Glutamatergic neuron (in vitro differentiated cells): ENCODE measurements at places on chromosomes 6 and 20.

GRCh38 chr20:44092551-44093248, 94.3 kb downstream of the JPH2 start:
- H3K27me3 ChIP-seq, result peaks cover 6% of the 10 kb centered on the region
- DNase-seq, result no peak
- H3K4me1 ChIP-seq, result peaks cover 3% of the 10 kb centered on the region
- H3K4me3 ChIP-seq, result no peak overlapping the region

- DNase-seq, result no peak
- H3K4me3 ChIP-seq, result no peak overlapping the region
- no peaks in the 10 kb centered on the region for H3K27me3 ChIP-seq
- peaks cover 3% of the 10 kb centered on the region for H3K36me3 ChIP-seq
Observed at GRCh38 chr20:8183526-8183925, 51.5 kb downstream of the PLCB1 start.

DNA sequence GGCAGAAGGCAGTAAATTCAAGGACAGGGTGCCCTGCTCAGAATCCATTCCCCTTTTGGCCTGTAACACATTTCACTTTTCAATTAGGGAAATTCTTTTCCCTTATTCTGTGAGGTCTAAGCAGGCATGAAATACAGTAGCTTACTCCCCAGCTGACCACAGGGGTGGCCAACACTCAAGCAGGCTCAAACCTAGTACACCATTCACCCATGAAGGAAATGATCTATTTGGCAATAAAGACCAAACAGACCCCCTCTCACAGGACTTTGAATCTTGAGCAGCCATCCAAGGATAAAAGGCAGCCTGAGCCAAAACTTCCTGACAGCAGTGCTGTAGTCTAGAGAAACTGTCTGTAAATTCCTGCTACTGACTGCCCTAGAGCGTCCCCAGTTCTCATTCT, 17.7 kb downstream of the PDSS2 start:
- peaks cover 4% of the 10 kb centered on the region for H3K36me3 ChIP-seq
- H3K4me1 ChIP-seq, result no peaks in the 10 kb centered on the region

DNA sequence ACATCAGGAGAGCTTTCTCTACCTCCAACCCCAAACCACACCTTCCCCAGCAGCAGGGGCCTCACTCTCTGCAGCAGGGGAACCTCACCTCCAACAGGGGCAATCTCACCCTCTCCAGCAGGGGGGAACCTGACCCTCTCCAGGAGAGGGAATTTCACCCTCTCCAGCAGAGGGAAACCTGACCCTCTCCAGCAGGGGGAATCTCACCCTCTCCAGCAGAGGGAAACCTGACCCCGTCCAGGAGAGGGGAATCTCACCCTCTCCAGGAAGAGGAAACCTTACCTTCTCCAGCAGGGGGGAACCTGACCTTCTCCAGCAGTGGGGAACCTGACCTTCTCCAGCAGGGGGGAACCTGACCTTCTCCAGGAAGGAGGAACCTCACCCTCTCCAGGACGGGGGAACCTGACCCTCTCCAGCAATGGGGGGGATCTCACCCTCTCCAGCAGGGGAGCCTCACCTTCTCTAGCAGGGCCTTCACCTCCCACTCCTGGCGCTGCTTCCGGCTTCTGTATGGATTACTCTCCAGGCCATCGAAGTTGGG, 3.1 kb downstream of the B3GALT4 start:
- peak; percentile 48 for DNase-seq
- peaks cover 9% of the 10 kb centered on the region for H3K27me3 ChIP-seq
- no peaks in the 10 kb centered on the region for H3K36me3 ChIP-seq
- H3K4me3 ChIP-seq, result peak overlapping the region; percentile 67
- H3K27ac ChIP-seq, result no peak overlapping the region

- H3K36me3 ChIP-seq, result no peaks in the 10 kb centered on the region
- no peaks in the 10 kb centered on the region for H3K27me3 ChIP-seq
- no peak for DNase-seq
Observed at GRCh38 chr6:144756469-144756868, 471.3 kb downstream of the UTRN start.

GRCh38 chr6:150076196-150076893, 7.4 kb upstream of the ULBP3 start:
- DNase-seq, result no peak
- no peak overlapping the region for H3K4me3 ChIP-seq
- H3K27me3 ChIP-seq, result peaks cover 2% of the 10 kb centered on the region

GRCh38 chr6:158977382-158977781, 22.6 kb downstream of the RSPH3 start:
- H3K4me1 ChIP-seq, result no peaks in the 10 kb centered on the region
- H3K36me3 ChIP-seq, result peaks cover 7% of the 10 kb centered on the region
- no peak overlapping the region for H3K4me3 ChIP-seq
- DNase-seq, result no peak

DNA sequence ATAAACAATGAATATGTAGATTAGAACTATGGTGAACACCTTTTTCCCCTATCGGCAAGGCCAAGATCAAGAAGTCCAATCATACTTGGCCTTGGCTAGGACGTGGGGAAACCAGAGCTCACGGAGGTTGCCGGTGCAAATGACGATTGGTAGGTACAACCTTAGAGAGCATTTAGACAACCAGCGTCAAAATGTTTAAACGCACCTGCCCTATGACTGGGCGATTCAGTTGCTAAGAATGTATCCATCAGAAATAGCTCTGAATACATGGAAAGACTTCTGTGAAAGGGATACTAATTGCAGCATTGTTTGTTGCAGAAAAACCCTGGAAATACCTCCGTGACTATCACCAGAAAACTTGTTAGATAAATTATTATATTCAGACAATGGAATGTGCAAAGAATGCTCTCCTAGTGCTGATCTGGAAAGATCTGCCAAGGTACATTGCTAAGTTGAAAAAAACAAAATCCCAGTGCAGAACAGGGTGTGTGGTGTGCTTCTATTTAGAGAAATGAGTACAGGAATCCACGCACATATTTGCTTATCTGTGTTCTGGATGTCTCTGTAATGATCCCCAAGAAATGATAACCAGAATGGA, 48.0 kb upstream of the PTPN1 start:
- no peak overlapping the region for H3K27ac ChIP-seq
- DNase-seq, result no peak
- H3K27me3 ChIP-seq, result peaks cover 2% of the 10 kb centered on the region
- H3K4me1 ChIP-seq, result no peaks in the 10 kb centered on the region

GRCh38 chr6:1868561-1869261, 259.0 kb downstream of the FOXC1 start:
- H3K27me3 ChIP-seq, result peaks cover 14% of the 10 kb centered on the region
- no peak overlapping the region for H3K27ac ChIP-seq
- H3K4me1 ChIP-seq, result peaks cover 68% of the 10 kb centered on the region
- no peak for DNase-seq
- no peak overlapping the region for H3K4me3 ChIP-seq

DNA sequence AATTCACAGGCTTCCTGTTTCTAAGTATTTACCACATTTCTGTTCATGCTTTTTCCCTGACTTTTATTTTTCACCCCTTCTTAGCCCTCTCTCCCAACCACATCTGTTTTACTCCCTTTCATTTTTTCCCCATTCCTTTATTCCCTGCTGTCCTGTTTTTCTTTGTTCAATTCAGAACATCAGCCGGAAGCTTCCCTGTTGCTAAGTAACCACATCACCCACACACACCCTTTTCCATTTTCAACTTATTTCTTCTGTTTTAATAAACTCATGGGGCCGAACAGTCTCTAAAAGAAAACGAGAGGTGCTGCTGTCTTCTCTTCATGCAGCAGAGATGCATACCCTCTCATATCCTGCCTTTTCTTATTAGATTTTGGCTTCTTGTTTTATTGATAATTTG, 53.5 kb upstream of the CEP85L start:
- no peak for DNase-seq
- H3K36me3 ChIP-seq, result no peaks in the 10 kb centered on the region
- H3K27me3 ChIP-seq, result peaks cover 3% of the 10 kb centered on the region
- H3K27ac ChIP-seq, result peak overlapping the region; percentile 59

GRCh38 chr6:43192911-43193310, 10.9 kb downstream of the CUL9 start:
- no peak overlapping the region for H3K4me3 ChIP-seq
- H3K27ac ChIP-seq, result peak overlapping the region; percentile 53
- no peaks in the 10 kb centered on the region for H3K36me3 ChIP-seq
- no peak for DNase-seq

GRCh38 chr20:21360705-21361104, 36.6 kb downstream of the NKX2-4 start:
- H3K4me3 ChIP-seq, result no peak overlapping the region
- H3K4me1 ChIP-seq, result no peaks in the 10 kb centered on the region
- no peak for DNase-seq
- peaks cover 2% of the 10 kb centered on the region for H3K27me3 ChIP-seq

GRCh38 chr6:139334806-139335446, 39.5 kb downstream of the CITED2 start:
- no peak for DNase-seq
- no peak overlapping the region for H3K27ac ChIP-seq
- no peaks in the 10 kb centered on the region for H3K4me1 ChIP-seq
- H3K4me3 ChIP-seq, result no peak overlapping the region
- H3K36me3 ChIP-seq, result no peaks in the 10 kb centered on the region

DNA sequence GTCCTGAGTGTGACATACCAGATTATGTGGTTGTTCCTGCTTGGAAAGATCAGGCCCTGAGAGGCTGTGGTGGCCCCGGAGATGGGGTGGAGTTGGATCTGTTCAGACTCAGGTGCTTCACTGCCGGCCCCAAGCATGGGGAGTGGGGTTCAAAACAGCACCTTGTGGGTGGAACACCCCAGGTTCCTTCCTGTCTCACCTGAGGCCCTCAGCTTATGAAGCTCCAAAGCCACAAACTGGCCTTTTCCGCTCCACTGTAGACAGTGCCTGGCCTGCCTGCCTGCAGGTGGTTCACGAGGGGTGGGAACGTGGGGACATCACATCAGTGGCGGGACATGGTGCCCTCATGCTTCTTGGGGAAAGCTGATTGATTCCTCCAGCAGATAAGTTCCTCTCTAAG, 146.4 kb downstream of the TAF4 start:
- H3K4me3 ChIP-seq, result no peak overlapping the region
- DNase-seq, result no peak
- H3K27ac ChIP-seq, result no peak overlapping the region
- peaks cover 10% of the 10 kb centered on the region for H3K27me3 ChIP-seq

GRCh38 chr6:181049-181654, 111.1 kb upstream of the DUSP22 start:
- H3K4me3 ChIP-seq, result no peak overlapping the region
- no peaks in the 10 kb centered on the region for H3K36me3 ChIP-seq
- H3K27me3 ChIP-seq, result no peaks in the 10 kb centered on the region
- peaks cover 2% of the 10 kb centered on the region for H3K4me1 ChIP-seq
- DNase-seq, result no peak
- no peak overlapping the region for H3K27ac ChIP-seq

DNA sequence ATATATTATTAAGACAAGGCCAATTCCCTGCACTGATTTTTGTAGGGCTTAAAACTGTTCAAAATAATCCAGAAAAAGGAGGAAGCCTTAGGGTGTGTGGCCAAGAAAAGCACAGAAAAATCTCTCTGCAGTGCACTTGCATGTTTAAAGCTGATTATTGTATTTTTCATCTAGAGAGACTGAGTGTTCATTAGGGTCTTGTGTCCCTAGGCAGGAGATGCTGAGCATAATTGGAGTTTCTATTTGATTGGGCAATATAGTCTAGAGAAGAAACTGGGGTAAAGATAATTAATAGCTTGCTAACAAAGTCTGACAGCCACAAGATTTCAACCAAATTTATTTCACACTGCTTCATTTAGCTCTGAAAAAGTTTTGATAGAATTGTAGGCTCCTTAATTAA, 2.4 kb downstream of the FLRT3 start:
- H3K4me1 ChIP-seq, result peaks cover 23% of the 10 kb centered on the region
- no peaks in the 10 kb centered on the region for H3K36me3 ChIP-seq
- no peak overlapping the region for H3K27ac ChIP-seq
- peak overlapping the region; percentile 78 for H3K4me3 ChIP-seq
- DNase-seq, result no peak

GRCh38 chr6:159908979-159909378, 18.2 kb downstream of the MAS1 start:
- H3K27ac ChIP-seq, result no peak overlapping the region
- no peak overlapping the region for H3K4me3 ChIP-seq
- DNase-seq, result no peak
- H3K27me3 ChIP-seq, result peaks cover 5% of the 10 kb centered on the region

GRCh38 chr6:128630213-128630612, 109.8 kb upstream of the PTPRK start:
- no peak overlapping the region for H3K4me3 ChIP-seq
- no peaks in the 10 kb centered on the region for H3K36me3 ChIP-seq
- peaks cover 3% of the 10 kb centered on the region for H3K4me1 ChIP-seq

- H3K27ac ChIP-seq, result no peak overlapping the region
- H3K4me1 ChIP-seq, result peaks cover 12% of the 10 kb centered on the region
- H3K27me3 ChIP-seq, result no peaks in the 10 kb centered on the region
- no peak overlapping the region for H3K4me3 ChIP-seq
Observed at GRCh38 chr6:224350-224749, 67.9 kb upstream of the DUSP22 start.

DNA sequence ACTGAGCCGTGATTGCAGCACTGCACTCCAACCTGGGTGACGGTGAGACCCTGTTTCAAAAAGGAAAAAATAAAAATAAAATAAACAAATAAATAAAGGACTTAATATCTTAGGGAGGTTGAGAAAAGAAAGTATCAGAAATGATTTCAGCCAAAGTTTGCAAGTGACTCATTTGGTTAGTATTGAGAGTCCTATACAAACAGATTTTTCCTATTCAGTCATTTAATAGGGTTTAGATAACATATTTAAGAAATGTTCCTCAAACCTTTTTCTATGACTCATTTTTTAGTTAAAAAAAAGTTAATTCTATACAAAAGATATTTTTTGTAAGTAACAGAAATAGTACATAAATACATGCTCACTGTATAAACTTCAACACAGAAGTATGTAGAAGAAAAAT, 235.1 kb downstream of the GJA1 start:
- no peak overlapping the region for H3K4me3 ChIP-seq
- no peaks in the 10 kb centered on the region for H3K4me1 ChIP-seq
- no peak overlapping the region for H3K27ac ChIP-seq
- no peaks in the 10 kb centered on the region for H3K27me3 ChIP-seq

DNA sequence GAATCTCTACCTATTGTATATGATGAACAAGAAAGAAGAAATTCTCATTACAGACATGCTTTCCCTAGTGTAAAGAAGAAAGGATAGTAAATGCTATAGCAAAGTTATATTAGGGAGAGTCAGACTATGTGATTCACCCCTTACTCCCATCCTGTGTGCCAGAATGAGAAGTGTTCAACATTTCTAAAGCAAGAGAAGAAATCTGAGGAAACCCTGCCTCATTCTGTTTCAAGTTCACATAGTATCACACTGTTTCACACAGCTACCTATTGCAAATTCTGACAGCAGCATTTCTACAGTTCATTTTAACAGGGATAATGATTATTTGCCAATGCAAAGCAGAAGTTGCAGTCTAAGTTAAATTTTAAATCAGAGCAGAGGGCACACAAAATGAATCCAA, 267.2 kb upstream of the TCF21 start:
- H3K4me1 ChIP-seq, result peaks cover 2% of the 10 kb centered on the region
- no peak overlapping the region for H3K27ac ChIP-seq
- no peak for DNase-seq
- no peak overlapping the region for H3K4me3 ChIP-seq
- H3K27me3 ChIP-seq, result no peaks in the 10 kb centered on the region
- H3K36me3 ChIP-seq, result peaks cover 7% of the 10 kb centered on the region

GRCh38 chr6:170151321-170151771, 139.5 kb downstream of the DLL1 start:
- peaks cover 15% of the 10 kb centered on the region for H3K4me1 ChIP-seq
- H3K4me3 ChIP-seq, result peak overlapping the region; percentile 50

- H3K36me3 ChIP-seq, result no peaks in the 10 kb centered on the region
- no peak overlapping the region for H3K4me3 ChIP-seq
- peaks cover 63% of the 10 kb centered on the region for H3K4me1 ChIP-seq
Observed at GRCh38 chr6:37454420-37455140, 21.6 kb downstream of the CMTR1 start.

GRCh38 chr6:13795041-13795750, 19.2 kb downstream of the MCUR1 start:
- no peak overlapping the region for H3K27ac ChIP-seq
- H3K36me3 ChIP-seq, result no peaks in the 10 kb centered on the region
- H3K4me1 ChIP-seq, result peaks cover 3% of the 10 kb centered on the region
- DNase-seq, result peak; percentile 86
- no peak overlapping the region for H3K4me3 ChIP-seq
